ENCODE measurements at places on chromosomes 3 and 15. TPM values are rescaled to one million over a fixed set of nuclear protein-coding genes. Genes with fewer than 3 reads are reported as not detected.

The CHST13 gene
- 0.55 TPM for total RNA-seq

The BTLA gene
- 0.68 TPM for total RNA-seq

The SPESP1 gene
- total RNA-seq = 1.3 TPM

The AHSG gene
- total RNA-seq = not detected

The MST1 gene
- 16.9 TPM for total RNA-seq

The CD200R1 gene
- 3.0 TPM for total RNA-seq

The GPR62 gene
- not detected for total RNA-seq

DNA sequence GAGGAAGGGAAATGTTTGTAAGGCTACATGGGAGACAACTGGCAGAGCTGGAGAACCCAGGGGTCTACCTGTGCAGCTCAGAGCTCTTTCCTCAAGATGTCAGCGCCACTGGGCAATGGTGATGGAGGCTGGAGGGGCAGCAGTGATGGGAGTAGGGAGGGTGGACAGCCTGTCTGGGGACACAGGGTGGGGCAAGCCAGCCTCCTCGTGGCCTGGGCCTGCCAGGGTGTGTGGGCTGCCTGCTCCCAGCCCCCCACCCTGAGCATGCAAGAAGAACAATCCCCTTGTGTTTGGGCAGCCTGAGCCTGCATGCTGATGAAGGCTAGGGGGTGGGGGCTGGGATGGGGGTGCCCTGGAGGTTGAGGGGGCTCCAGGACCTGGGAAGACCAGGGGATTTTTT is 1.2 kb downstream of the PCBP4 start:
- H3K27ac ChIP-seq = no peak overlapping the region
- DNase-seq = no peak
- H3K36me3 ChIP-seq = no peaks in the 10 kb centered on the region
- H3K27me3 ChIP-seq = no peaks in the 10 kb centered on the region

GRCh38 chr15:64739156-64739555 is 36.2 kb downstream of the RBPMS2 start:
- DNase-seq = no peak
- H3K4me1 ChIP-seq = no peaks in the 10 kb centered on the region
- no peaks in the 10 kb centered on the region for H3K27me3 ChIP-seq
- H3K36me3 ChIP-seq = no peaks in the 10 kb centered on the region
- H3K27ac ChIP-seq = no peak overlapping the region

DNA sequence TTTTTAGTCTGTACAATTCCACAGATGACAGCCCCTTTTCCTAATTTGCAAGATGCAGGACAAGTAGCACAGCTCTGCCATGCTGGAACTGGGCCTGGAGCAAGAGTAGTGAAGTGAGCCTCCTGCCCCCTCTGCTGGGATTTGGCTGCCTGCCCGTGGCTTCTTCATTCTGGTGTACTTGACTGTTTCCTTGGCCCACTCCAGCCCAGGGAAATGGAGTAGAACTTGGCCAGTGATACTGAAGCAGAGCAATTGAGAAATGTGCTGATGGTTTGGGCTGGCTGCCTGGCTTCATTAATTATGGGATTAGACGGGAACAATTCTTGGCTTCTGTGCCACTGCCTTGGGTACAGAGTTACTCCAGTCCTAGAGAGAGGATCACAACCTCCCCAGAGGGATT is 2.8 kb downstream of the GPD1L start:
- H3K4me1 ChIP-seq = no peaks in the 10 kb centered on the region
- H3K36me3 ChIP-seq = no peaks in the 10 kb centered on the region
- peak overlapping the region; percentile 79 for H3K27ac ChIP-seq
- no peak overlapping the region for H3K4me3 ChIP-seq
- peak; percentile 92 for DNase-seq
- no peaks in the 10 kb centered on the region for H3K27me3 ChIP-seq

- peaks cover 1% of the 10 kb centered on the region for H3K36me3 ChIP-seq
- H3K27me3 ChIP-seq = no peaks in the 10 kb centered on the region
- H3K27ac ChIP-seq = no peak overlapping the region
These were observed 2.1 kb downstream of the CCDC51 start for GRCh38 chr3:48437812-48438211.

DNA sequence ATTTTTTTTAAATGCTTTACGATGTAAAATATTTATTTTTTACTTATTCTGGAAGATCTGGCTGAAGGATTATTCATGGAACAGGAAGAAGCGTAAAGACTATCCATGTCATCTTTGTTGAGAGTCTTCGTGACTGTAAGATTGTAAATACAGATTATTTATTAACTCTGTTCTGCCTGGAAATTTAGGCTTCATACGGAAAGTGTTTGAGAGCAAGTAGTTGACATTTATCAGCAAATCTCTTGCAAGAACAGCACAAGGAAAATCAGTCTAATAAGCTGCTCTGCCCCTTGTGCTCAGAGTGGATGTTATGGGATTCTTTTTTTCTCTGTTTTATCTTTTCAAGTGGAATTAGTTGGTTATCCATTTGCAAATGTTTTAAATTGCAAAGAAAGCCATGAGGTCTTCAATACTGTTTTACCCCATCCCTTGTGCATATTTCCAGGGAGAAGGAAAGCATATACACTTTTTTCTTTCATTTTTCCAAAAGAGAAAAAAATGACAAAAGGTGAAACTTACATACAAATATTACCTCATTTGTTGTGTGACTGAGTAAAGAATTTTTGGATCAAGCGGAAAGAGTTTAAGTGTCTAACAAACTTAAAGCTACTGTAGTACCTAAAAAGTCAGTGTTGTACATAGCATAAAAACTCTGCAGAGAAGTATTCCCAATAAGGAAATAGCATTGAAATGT is 15.6 kb downstream of the THBS1 start:
- DNase-seq = no peak
- H3K4me1 ChIP-seq = no peaks in the 10 kb centered on the region
- H3K4me3 ChIP-seq = no peak overlapping the region

DNA sequence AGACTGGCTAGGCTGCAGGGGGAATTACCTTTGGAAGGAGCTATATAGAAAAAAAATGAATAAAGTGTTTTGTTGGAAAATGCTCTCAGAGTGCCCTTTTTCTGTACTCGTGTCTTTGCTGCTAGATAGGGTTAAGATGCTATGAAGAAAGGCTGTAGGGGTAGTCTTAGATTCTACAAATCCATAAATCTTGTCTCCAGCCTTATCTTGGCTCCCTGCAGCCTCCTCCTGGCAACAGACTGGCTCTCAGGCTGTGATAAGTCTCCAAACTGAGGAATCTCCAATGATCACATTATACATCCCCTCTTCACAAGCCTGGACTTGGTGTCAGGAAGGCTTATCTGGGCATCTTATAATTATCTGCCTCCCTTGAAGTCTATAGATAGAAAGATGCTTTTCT is 9.3 kb downstream of the LPCAT4 start:
- no peak overlapping the region for H3K4me3 ChIP-seq
- no peaks in the 10 kb centered on the region for H3K4me1 ChIP-seq

DNA sequence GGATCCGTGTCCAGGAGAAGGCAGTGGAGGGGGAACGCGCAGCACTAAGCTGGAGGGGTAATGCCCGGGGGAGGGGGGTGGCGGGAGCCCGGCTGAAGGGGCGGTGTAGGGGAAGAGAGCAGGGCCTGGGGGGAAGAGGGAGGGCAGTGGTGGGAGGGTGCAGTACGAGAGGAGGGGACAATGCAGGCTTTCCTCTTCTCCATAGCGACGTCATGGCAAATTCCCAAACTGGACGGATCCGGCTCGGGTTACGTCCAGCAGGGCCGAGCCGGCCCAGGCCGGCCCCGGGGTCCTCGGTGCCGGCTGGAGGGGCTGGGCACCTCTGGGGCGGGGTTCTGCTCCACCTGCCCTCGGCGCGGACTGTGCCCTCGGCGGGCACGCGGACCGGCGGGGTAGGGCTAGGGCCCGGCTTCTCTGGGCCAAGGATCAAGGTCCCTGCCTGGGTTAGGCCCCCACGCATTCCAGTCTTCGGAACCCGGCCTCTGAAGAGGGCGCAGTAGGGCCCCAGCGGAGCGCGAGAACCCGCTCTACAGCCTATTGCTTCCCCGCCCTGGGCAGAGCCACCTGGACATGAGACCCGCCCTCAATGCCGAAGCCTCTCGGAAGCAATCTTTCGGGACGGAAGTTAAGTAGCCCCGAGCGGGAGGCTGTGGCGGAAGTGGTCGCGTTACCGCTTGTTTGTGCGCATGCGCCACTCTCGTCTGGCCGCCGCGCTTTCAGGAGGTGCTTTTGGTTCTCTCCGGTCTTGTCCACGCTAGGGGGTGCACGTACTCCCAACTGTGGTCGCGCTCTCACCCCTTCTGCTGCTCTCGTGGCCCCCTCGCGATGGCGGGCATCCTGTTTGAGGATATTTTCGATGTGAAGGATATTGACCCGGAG is 1.4 kb downstream of the POLR2H start:
- H3K4me3 ChIP-seq = peak overlapping the region; percentile 78
- peak; percentile 97 for DNase-seq
- H3K27ac ChIP-seq = peak overlapping the region; percentile 91

- no peak overlapping the region for H3K27ac ChIP-seq
- H3K4me1 ChIP-seq = no peaks in the 10 kb centered on the region
- H3K4me3 ChIP-seq = no peak overlapping the region
- no peak for DNase-seq
These were observed 25.8 kb upstream of the GOLGA6C start for GRCh38 chr15:75232252-75232813.

- no peaks in the 10 kb centered on the region for H3K4me1 ChIP-seq
- DNase-seq = no peak
- H3K4me3 ChIP-seq = no peak overlapping the region
- H3K36me3 ChIP-seq = no peaks in the 10 kb centered on the region
- no peaks in the 10 kb centered on the region for H3K27me3 ChIP-seq
These were observed 234.1 kb downstream of the RORA start for GRCh38 chr15:60994963-60995475.

DNA sequence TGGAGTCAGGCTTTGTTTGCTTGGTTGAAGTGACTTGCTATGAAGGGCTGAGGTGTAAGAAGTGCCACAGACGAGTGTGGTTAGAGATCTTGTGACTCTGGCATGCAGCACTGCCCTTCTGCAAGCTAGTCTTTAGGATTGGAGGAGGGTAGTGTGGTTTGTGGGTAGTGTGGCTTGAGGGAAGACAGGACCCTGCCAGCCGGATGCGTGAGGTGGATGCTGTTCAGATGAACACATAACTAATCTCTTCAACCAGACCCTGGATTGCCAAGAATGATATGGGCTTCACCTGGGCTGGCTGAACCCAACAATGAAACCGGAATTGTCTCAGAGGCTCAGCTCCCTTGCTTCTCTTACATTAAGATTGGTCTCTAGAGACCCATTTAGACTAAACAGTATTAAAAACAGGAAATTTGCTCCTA is 32.7 kb downstream of the STARD9 start:
- no peak overlapping the region for H3K27ac ChIP-seq
- peaks cover 5% of the 10 kb centered on the region for H3K4me1 ChIP-seq
- no peaks in the 10 kb centered on the region for H3K27me3 ChIP-seq

DNA sequence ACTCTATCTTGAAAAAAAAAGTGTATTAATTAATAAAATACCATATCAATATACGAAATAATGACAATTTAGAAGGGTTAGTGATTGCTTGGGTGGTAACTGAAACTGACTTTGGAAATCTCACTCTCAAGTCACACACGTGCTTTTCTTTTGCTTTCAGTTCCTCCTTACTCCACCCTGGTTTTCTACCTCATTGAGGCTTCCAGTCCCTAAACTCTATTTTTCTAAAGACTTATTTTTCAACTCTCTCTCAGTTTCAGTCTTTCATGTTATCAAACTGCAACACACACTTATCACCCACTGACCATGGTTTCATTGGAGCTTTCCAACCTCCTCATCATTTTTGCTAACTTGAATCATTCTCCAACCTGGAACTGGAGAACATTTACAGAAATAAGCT is 23.5 kb downstream of the IL12A start:
- DNase-seq = no peak
- H3K27me3 ChIP-seq = no peaks in the 10 kb centered on the region
- no peak overlapping the region for H3K27ac ChIP-seq
- no peaks in the 10 kb centered on the region for H3K36me3 ChIP-seq

GRCh38 chr3:124147946-124148345 is 156.0 kb upstream of the ROPN1 start:
- H3K27ac ChIP-seq = peak overlapping the region; percentile 35
- no peaks in the 10 kb centered on the region for H3K36me3 ChIP-seq
- no peak for DNase-seq
- H3K4me1 ChIP-seq = peaks cover 10% of the 10 kb centered on the region

DNA sequence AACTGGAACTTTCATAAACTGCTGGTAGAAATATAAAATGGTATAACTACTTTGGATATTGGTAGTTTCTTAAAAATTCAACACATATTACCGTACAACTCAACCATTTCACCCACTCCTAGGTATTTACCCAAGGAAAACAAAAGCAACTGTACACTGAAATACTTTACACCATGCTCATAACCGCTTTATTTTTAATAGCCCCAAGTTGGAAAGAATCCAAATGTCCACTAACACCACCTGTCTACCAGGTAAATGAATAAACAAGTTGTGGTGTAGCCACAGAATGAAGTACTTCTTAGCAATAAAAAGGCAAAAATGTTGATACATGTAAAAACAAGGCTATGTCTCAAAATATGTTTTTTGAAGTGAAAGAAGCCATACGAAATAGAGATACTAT is 215.9 kb upstream of the PEX5L start:
- no peak overlapping the region for H3K4me3 ChIP-seq
- no peaks in the 10 kb centered on the region for H3K4me1 ChIP-seq
- DNase-seq = no peak
- H3K36me3 ChIP-seq = no peaks in the 10 kb centered on the region
- H3K27me3 ChIP-seq = peaks cover 1% of the 10 kb centered on the region

DNA sequence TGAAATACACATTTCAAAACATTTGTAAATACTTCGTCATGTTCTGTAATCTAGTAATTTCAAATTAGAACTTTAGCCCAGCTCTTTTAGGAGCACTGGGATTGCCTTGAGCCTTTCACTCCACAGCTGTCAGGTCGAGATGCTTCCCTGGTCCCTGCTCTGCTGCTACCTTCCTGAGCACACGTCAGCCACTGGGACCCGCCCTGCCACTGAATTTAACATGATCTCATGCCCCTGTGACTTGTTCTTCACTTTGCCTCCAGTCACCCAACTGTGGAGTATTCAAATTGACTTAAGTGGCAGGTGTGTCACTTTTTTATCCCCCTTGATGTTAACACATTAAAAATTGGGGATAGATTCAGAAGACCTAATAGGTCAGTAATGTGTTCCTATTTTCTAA is 3.3 kb downstream of the ARRDC4 start:
- no peaks in the 10 kb centered on the region for H3K36me3 ChIP-seq
- no peak for DNase-seq
- H3K4me1 ChIP-seq = peaks cover 4% of the 10 kb centered on the region
- H3K4me3 ChIP-seq = no peak overlapping the region

DNA sequence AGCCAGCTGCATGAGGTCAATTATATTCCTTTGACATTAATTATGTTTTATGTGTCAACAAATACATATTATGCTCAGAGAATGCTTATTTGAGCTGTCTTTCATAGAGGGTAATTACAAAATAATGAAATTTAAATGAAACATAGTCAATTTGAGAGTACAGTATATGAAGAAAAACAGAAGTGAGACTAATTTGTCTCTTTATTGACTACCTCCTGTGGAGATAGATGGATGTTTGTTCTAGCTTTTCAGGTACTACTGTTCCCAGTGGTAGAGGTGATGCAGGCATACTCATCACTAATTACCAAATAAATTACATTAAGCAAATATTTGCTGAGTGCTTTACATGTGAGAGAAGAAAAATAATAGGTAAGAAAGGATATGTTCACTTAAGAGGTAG is 1129.6 kb downstream of the OTOL1 start:
- no peaks in the 10 kb centered on the region for H3K27me3 ChIP-seq
- no peak for DNase-seq
- no peak overlapping the region for H3K27ac ChIP-seq
- H3K36me3 ChIP-seq = no peaks in the 10 kb centered on the region
- no peak overlapping the region for H3K4me3 ChIP-seq
